ENCODE measurements at places on chromosomes 1 and 21.

DNA sequence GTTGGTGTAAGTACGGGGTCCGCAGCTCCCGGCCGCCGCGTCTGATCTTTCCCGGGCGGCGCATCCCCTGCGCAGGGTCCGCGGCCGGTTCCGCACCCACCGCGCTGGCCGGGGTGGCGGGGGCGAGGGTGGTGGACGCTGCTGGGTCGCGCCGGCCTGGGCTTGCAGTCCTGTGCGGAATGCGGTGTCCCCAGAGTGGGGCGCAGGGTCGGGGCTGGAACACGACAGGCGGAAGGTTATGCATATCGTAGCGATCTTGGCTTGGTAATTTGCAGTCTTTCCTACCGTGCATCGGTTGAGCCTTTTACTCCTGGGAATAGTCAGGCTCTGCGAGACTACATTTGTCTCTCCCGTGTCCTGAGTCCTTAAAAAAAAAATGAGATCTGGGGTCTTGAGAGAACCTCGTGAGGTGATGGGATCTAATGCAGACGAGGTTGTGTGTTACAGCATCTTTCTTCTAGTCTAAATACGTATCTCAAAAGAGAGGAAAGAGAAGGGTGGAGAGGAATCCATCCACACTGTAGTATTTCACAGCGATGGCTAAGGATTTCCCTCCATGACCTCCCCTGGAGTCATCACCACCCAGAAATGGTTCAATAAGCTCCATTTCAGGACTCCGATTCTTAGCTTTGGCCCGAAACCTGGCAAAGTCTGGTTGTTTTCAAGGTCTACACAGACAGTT is 572 bp downstream of the ATP1B1 start:
- DNase-seq, result no peak

DNA sequence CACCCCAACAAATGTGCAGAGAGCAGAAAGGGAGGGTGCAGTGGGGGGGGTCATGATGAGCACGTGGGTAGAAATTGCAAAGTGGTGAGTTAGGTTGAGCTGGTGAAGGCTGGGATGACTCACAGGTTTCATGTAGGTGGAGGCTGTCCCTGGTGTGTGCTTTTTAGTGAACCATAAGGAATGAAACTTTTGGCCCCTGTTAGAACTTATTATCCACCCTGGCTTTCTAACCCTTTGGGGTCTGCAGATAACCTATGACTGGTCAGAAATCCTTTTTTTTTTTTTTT is 46.9 kb downstream of the DOP1B start:
- peak; percentile 72 for DNase-seq

DNA sequence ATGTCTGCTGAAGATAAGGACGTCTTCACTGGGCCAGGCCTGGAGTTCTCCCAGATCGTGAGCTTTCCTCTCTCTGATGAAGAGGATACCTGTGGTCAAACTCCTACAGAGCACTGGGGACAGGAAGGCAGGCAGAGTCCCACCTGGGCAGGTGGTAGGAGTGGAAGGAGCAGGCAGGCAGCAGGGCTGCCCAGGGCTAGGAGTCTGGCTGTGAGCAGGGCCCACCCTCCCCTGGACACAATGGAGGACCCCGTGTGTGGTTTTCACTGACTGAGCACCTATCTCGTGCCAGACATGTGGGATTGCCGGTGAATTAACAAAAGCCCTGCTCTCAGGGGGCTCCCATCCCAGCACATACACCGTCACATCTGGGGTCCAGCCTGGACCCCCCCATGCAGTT is 4.9 kb upstream of the SAMD11 start:
- DNase-seq, result no peak

DNA sequence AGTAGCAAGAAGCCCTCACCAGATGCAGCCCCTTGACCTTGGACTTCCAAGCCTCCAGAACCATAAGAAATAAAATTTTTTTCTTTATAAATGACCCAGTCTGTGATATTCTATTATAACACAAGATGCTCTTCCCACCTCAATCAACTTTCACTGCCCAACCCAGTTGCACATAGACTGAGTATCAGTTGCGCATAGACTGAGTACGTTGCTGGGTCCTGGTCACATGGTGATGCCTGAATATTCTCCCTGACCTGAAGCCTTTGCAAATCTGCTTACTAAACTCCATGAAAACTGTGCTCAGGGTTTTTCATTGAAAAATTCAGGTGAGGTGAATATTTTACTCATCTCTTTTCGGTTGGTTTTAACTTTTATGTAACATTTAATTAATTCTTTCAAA is 59.2 kb downstream of the ETS2 start:
- no peak for DNase-seq

DNA sequence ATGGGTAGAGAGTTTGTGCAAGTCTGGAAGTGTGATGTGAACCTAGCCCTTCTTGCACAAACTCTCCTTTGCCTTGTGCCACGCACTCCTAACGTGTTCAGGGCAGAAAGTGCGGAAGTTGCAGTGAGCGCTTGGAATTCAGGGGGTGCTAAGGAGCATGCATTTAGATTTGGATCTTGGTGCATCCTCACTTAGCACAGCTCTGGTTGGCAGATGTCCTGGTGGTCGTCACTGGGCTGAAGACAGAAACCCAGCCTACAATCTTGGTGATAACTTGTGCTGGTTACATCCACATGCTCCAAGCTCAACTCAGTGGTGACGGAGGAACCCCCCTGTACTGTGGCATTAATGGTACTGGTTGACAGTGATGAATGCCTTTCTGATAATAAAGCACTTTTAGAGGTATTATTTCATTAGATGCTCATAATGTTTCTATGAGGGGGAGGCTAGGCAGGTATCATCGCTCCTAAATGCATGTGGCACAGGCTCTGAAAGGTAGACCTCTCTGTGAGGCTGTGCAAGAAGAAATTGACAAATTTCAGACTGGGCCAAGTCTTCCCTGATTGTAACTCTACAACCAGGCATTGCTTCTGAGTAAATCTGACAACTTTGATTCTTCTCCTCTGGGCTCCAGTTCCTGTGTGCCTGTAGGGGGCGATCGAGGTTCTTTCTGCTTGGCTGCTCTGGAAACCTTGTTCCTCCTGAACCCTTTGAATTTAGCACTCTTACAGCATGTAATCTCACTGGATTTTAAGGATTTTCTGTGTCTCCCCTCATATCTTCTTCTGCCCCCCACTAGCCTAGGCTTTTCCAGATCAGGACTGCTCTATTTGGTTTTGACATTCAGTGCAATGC is 40.6 kb downstream of the MAPKAPK2 start:
- DNase-seq, result peak; percentile 77

DNA sequence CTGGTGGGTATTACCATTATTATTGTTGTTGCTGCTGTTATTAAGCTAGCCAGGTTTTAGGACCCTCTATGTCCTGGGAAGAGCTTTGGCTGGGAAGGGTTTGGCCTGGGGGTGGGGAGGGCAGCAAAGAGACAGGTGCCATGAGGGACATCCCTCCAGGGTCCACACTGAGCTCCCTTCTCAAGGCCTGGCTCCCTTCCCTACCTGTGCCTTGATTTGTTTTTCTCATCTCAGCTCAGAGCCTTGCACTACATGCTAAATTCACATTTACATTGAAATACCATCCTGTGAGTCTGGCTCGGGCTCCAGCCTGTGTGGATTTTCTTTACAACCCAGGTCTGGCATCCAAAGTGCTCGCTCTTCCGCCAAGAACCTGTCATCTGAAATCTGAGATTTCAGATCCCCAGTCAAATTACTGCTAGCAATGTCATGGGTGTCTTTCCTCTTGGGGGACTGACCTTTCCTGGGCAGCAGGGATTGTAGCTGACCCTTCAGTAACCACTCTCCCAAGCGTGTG is 536.3 kb downstream of the PTPRU start:
- DNase-seq, result no peak

GRCh38 chr1:186689907-186690306 is 9.7 kb upstream of the PTGS2 start:
- DNase-seq, result no peak

- no peak for DNase-seq
Observed at GRCh38 chr1:183887826-183888819, 83.2 kb downstream of the RGL1 start.

DNA sequence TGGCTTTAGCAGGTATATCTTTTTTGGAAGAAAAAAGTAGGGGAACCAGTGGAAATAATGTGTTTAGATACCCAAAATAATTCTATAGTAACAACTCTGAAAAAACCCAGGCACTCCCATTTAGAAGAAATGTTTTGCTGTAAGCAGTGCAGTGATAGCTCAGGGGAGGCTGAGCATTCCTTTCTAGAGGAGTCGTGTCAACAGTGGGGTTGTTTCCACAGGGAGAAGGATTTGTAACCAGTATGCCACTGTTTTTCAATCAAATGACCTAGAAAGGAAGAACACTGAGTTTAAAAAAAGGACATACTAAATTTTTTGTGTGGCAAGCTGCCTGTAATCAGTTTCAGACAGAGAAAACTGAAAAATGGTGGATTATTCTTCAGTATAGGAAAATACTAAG is 2.4 kb downstream of the PGD start:
- DNase-seq, result no peak
